ENCODE measurements at places on chromosomes 6 and 20.

DNA sequence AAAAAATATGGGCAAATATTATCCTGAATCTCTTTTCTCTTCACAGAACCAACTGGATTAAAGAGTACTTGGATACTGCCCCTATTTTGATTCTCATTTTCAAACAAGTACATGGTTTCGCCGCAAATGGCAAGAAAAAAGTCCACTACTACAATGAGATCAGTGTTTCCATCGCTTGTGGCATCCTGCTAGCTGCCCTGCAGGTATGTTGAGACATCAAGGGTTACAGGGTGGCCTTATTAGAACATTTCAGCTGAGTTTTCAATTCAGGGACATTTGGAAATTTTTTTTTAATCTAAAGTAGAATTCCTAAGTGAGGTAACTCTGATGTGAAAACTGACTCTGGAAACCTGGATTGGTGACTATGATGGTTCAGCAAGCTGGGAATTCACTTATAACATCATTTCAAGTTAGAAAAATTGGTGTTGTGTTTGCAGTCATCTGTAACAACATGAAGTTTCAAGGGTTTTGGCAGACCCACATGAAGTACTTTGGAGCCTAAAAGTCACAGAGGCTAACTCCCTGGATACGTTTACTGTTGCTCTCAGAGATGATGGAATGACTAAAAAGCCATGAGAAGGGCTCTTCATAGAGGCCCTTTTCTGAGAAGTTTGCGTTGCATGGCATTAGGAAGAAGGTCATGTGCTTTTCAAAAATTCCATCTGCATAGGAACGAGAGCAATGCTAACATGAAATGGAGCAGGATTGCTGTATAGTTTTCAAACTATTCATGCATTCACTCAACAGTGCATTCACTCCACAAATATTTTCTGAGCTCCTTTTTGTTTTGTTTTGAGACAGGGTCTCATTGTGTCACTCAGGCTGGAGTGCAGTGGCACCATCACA lies 25.5 kb downstream of the IYD start:
- DNase-seq: no peak

GRCh38 chr6:3346476-3346875 lies 87.7 kb downstream of the PSMG4 start:
- DNase-seq: no peak

GRCh38 chr20:10094566-10095173 lies 59.9 kb downstream of the ANKEF1 start:
- DNase-seq: no peak

DNA sequence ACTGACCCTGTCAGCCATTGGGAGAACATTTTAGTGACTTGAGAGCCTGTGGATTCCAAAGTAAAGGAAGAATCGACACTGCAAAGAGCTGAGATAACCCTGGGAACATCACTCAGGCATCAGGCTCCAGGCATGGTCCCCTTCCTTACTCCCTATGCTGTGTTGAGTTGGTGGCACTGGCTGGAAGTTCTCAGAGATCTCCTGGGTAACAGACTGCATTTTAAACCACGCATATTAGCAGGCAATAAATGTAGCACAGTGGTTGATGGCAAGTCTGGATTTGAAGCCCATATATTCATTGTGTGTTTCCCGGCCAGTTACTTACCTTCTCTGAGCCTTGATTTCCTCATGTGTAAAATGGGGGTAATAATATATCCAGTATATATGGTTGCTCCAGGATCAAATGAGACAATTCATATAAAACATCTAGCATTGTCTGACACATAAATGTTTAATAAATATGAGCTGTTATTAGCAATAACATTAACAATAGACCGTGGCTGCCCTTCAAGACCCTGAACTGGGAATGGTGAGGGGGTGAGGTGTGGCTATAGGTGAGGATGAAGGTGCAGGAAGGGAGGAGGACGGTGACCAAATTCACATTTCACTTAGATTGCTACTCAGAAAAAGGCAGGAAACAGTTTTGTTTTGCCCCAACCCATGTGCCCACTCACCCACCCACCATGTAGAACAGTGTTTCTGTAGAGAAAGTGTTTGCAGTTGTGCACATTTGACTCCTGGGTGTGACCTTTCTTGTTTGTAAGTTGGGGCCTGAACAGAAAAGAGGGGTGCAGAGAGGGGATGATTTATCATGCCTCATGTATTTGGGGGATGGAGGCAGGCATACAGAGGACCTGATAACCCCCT lies 2.1 kb downstream of the PLCG1 start:
- no peak for DNase-seq

GRCh38 chr6:1610497-1611321 lies 994 bp downstream of the FOXC1 start:
- no peak for DNase-seq

DNA sequence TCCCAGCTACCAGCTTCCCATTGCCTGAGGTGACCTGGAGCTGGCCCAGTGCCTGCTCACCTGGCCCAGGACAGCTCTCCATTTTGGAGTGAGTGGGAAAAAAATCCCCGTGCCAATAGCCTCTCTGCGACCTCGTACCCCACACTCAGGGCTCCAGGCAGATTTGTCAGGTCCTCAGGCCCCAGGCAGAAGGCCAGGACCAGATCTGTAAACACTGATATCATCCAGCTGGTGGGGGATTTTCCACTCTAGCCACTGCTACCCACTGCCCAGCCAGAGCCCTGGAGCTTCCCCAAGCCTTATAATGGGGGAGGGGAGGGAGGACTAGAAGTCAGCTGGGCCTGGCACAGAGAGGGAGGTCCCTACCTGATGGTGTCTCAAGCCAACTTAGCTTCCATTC lies 1.3 kb upstream of the PGC start:
- no peak for DNase-seq

- no peak for DNase-seq
These were observed 19.1 kb downstream of the IPCEF1 start for GRCh38 chr6:154337406-154338005.

DNA sequence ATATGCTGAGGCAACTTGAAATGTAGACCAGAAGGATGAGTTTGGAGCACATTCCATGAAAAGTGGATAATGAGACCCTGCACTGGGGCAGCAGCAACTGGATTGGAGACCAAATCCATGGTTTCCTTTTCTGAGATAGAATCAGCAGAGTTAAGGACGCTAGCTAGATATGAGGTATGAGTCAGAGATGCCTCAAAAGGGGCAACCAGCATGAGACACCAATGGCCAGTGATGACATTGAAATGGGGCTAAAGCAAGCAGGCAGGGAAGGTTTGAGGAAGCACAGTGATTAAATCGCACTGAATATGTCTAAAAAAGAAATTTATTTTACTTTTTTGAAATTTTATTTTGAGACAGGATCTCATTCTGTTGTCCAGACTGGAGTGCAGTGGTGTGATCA lies 802.4 kb downstream of the TFAP2A start:
- no peak for DNase-seq

DNA sequence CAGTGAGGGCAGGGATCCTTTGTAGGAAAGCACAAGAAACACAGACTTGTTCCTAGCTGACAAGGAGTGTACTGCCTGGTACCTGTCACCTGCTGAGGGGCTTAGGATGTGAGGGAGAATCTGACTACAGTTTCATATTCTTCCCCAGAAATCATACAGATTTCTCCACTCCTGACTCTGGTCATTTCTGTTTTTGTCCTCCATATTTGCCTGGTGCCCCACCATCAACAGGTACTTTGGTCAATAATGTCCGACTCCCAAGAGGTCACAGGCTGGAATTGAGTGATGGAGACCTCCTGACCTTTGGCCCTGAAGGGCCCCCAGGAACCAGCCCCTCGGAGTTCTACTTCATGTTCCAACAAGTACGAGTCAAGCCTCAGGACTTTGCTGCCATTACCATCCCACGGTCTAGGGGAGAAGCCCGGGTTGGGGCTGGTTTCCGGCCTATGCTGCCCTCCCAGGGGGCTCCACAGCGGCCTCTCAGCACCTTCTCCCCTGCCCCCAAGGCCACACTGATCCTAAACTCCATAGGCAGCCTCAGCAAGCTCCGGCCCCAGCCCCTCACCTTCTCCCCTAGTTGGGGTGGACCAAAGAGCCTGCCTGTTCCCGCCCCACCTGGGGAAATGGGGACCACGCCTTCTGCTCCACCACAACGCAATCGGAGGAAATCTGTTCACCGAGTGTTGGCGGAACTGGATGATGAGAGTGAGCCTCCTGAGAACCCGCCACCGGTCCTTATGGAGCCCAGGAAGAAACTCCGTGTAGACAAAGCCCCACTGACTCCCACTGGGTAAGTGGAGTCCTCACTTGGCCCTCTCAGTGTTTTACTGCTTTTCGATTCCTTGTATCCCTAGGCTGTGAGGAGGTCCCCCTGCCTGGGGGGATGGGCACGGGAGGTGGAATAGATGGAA lies 3.1 kb downstream of the TCF19 start:
- no peak for DNase-seq

DNA sequence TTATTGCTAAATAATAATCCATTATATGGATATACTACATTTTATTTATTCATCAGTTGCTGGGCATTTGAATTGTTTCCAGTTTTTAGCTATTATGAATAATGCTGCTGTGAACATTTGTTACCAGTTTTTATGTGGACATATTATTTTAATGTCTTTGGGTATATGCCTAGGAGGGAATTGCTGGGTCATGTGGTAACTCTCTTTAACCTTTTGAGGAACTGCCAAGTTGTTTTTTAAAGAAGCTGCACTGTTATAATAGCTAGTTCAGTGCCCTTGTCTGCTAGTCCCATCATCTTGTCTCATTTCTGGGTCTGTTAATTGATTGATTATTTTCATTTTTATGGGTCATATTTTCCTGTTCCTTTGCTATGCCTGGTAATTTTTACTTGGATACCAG lies 56.3 kb downstream of the FOXO3 start:
- DNase-seq: no peak

GRCh38 chr6:124203101-124203811 lies 399.6 kb downstream of the NKAIN2 start:
- DNase-seq: no peak

- no peak for DNase-seq
These were observed 198.7 kb downstream of the RIMS1 start for GRCh38 chr6:72084992-72085569.

GRCh38 chr20:22472447-22473100 lies 111.8 kb downstream of the FOXA2 start:
- DNase-seq: no peak

GRCh38 chr6:150377211-150377781 lies 8.5 kb downstream of the IYD start:
- DNase-seq: no peak

- DNase-seq: no peak
These were observed 6.0 kb upstream of the MRAP2 start for GRCh38 chr6:84027340-84028181.

- no peak for DNase-seq
These were observed 85.3 kb downstream of the PTPN1 start for GRCh38 chr20:50595433-50595895.

- DNase-seq: peak; percentile 20
These were observed 127.2 kb upstream of the TAB2 start for GRCh38 chr6:149190224-149190831.

GRCh38 chr6:111470991-111471390 lies 12.0 kb downstream of the REV3L start:
- DNase-seq: no peak

DNA sequence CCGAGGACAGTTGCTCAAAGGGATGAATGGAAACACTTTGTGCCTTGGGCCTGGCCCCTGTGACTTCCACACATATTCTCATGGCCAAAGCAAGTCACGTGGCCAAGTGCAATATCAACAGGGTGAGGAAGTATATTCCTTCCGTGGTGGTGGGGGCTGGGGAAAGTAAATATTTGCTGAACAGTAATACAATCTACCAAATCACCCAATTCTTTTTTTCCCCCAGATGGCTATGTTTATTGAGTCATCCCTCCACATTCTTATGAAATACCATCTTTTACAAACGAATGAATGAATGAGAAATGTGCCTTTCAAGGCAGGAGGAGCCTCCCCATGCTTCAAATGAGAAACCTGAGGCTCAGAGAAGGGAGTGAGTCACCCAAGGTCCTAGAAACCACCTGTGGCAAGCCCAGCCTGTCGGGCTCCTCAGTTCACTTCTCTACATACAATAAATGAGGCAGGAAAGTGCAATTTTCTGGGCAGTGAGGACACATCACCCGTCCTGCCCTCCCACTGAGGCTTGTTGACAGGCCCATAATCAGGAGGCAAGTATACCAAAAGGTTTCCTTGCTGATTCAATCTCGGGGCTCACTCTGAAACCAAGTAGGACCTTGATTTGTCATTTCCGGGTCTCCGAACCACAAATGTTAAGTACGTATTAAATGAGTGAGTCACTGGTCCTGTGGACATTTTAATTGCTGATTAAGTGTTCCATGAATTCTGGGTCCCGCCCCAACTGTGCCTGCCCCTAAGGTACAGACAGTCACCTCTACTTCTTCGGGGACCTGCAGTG lies 25.3 kb upstream of the TOP1 start:
- peak; percentile 49 for DNase-seq

DNA sequence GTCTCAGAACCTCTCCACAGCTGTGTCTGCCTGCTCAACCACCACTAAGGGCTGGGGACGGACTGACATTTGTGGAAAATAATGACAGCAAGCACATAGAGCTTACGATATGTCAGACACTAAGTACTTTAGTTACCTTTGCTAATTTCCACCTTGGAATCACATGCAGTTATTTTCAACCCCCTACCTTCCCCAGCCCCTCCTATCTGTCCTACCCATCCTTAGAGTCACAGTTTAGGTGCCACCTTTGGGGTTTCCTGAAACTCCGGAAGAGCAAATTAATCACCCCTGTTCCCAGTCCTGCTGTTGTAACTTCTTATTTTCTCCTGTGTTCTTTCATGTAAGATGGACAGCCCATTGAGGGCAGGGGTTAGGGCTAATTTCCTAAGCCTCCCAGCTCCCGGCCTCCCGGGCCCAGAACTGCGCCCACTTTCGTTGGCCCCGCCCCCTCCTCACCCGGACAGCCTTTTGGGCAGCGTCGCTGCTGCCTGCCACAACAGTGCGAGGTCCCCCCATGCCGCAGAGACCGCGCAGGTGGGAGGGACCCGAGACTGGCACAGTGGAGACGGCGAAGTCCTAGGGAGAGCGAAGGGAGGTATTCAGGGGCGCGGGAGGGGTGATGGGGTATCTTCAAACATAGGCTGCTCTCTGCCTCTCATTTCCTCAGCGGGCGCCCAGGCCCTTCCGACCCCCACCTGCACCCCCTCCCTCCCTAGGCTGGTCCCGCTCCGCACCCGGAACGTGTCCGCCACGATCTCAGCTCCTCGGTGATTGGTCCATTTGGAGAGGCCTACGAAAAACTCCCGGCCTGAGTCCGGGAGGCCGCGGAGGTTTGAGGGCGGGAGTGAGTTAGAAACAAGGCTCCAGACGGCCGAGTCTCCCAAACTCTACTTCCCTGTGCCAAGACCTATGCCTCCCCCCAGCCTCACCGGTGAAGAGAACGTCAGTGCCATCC lies 1.1 kb downstream of the DDAH2 start:
- no peak for DNase-seq
